Stimulated activated CD8-positive, alpha-beta memory T cell treated with anti-CD3 and anti-CD28 coated beads, Interleukin-4, amount 100 ng/mL, for 1 hour (primary cell): ENCODE measurements at places on chromosomes 16 and 17.

- DNase-seq: no peak
Observed at GRCh38 chr16:21279501-21279900, 1.4 kb upstream of the CRYM start.

GRCh38 chr16:280991-281659 is 734 bp downstream of the ARHGDIG start:
- DNase-seq: no peak

- no peak for DNase-seq
Observed at GRCh38 chr17:65749479-65749878, 188.0 kb upstream of the AXIN2 start.

GRCh38 chr17:82929011-82929622 is 89.3 kb upstream of the ZNF750 start:
- DNase-seq: no peak

DNA sequence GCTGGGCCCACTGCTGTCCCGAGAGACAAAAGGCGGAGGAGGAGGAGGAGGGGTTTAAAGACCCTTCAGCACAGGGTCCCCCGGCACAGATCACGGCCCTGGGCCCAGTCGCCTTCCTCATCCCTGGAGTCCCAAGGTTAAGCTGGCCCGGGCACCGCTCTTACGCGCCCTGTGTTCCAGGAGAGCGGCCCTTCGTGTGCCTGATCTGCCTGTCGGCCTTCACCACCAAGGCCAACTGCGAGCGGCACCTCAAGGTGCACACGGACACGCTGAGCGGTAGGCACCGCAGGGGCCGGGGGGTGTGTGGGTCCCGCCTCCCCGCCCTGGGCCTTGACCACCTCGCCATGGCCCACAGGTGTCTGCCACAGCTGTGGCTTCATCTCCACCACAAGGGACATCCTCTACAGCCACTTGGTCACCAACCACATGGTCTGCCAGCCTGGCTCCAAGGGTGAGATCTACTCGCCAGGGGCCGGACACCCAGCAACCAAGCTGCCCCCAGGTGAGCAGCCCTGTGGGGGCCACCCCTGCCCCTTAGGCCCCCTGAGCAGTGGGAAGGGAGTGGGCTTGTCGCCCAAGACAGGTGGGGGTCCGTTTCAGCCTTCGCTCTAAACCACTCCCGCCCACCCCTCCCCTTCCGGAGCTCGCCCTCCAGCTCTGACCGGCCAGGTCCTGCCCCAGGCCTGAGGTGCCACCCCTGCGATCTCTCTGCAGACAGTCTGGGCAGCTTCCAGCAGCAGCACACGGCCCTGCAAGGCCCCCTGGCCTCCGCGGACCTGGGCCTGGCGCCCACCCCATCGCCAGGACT is 37.6 kb upstream of the ZC3H18 start:
- no peak for DNase-seq

GRCh38 chr17:80382446-80382845 is 32.5 kb upstream of the ENDOV start:
- no peak for DNase-seq

DNA sequence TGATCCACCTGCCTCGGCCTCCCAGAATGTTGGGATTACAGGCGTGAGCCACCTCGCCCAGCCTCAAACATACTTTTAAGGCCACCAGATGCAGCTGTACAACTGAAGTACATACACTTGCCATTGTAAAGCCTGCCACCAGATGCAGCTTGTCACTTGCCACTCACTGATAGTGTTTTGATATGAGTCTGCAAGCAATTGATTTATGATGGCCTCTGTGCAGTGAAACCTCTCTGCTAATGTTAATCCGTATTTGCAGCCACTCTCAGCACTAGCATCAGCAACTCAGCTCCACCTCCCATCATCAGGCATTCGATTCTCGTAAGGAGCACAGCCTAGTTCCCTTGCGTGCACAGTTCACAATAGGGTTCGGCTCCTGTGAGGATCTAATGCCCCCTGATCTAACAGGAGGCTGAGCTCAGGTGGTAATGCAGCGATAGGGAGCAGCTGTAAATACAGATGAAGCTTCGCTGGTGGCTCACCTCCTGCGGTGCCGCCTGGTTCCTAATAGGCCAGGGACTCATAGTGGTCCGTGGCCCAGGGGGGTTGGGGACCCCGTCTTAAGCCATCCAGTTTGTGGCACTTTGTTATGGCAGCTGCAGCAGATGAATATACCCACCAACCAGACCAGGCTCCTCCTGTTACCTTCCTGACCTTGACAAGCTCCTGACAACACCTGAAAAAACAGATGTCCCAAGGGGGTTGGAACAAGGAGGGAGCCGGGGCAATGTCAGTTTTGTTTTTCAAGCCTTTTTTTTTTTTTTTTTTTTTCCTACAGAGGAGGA is 1.3 kb upstream of the HERPUD1 start:
- DNase-seq: no peak

DNA sequence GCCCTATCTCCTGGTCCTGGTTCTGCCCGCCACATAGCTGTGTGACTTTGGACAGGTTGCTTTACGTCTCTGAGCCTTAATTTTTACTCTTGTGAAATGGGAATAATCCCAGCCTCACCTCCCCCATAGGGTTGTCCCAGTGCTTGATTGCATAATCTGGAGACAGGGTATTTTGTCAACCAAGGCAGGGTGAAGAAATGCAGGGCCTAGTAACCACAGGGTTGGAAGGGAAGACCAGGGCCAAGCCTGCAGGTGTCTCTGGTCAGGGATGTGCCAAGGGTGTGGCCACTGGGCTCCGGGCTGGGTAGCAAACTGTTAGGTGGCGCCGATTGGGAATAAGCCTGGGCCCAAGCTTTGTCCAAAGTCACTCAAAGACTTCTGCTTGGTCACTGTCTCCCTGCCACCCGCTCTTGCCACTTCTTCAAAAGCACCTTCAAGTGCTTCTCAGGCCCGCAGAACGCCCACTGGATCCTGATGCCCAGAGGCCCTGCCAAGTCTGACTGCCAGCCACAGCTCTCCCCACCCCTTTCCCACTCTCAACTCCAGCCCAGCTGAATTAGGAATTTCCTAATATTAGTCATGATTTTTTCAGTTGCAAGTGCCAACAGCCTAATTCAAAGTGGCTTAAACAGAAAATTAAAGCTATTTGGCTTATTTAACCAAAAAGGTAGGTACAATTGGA is 20.6 kb upstream of the COL1A1 start:
- DNase-seq: no peak

- no peak for DNase-seq
Observed at GRCh38 chr17:40303009-40303657, 5.8 kb upstream of the RARA start.

- DNase-seq: no peak
Observed at GRCh38 chr17:72613396-72613795, 479.1 kb downstream of the SLC39A11 start.

DNA sequence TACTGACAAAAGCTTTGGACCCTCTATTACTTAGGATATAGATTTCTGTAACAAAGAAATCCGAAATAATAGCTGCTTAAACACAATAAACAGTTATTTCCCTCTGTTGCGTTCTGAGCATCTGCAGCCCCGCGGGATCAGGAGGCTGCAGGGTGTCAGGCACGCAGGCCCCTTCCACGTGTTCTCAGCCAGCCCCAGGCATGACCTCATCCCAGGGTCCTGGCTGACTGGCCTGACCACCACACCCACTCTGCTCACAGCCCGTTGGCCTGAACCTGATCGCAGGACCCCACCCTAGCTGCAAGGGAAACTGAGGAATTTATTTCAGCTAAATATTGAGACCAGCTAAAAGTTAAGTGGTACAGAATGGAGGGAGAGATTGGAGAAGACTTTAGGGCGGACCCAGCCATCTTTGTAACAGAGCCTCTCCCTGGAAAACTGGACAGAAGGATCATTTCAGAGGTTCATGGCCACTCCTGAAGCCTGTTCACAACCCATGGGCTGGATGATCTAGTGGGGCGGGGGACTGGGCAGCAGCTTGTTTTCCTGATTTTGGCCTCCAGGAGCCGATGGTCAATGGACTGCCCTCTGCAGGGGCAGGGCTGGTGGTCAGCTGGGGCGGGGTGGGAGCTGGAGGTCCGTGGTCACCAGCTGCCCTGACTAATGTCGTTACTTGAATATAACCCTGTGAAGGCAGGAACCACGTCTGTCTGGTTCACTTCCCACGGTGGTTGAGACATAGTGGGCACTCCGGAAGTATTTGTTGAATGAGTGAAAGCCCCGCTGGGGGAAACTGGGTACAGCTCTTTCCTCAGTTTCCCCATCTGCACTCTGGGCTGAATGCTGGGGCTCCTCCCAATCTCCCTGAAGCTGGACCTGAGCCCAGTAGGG is 10.9 kb downstream of the CETP start:
- no peak for DNase-seq

GRCh38 chr17:45792995-45793755 is 9.1 kb downstream of the CRHR1 start:
- DNase-seq: no peak

DNA sequence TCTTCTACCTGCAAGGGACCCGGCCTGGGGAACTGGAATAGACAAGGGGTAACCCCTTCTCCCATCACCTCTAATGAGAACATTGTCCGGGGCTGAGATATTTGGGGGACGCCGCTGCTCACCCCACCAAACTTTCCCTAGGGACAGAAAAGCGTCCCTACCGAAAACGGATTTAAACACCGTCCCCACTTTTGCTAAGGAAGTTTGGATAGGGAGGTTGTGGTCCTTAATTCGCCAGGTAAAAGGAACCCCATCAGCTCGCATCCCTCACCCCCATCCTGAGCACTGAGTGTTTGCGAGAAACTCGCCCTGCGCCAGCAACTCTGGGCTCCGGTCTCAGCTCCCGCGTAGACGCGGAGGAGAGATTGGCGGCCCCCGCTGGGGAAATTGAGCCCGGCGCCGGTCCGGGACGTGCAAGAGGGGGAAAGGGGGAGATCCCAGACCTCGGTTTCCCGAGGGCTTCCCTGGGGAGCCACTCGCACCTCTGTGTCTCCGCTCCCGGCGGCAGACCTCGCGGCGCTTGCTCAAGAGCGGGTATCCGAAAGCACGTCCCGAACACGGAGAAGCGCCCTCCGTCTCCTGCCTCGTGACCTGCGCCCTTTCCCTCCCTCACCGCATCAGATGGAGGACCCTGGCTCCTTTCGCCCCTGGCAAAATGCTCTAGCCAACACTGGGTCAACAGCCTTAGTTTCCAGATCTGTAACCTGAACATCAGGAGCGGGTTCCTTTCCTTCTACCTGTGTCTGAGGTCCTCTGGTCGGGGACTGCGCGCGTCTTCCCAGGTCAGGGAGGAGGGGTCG is 3.1 kb upstream of the SOX9 start:
- DNase-seq: no peak

GRCh38 chr17:5237541-5238016 is 2.9 kb upstream of the SCIMP start:
- DNase-seq: no peak

DNA sequence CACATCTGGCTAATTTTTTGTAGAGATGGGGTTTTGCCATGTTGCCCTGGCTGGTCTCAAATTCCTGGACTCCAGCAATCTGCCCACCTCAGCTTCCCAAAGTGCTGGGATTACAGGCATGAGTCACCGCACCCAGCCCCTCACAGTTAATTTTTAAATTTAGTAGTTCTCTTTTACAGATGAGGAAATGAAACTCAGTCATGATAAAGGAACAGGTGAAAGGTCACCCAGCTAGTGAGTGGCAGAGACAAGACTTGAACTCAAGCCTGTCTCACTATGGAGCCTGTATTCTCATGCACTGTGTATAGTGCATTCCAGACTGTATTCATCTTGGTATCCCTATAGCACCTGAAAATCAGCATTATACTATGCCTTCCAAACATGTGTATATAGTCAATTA is 77.1 kb upstream of the WSB1 start:
- no peak for DNase-seq
